ENCODE measurements at places on chromosomes 7 and 10.

GRCh38 chr10:8069108-8069507 lies 14.6 kb downstream of the GATA3 start:
- DNase-seq = no peak

GRCh38 chr7:93758631-93759030 lies 131.9 kb downstream of the TFPI2 start:
- no peak for DNase-seq

GRCh38 chr10:29322918-29323317 lies 34.0 kb downstream of the LYZL1 start:
- DNase-seq = no peak

DNA sequence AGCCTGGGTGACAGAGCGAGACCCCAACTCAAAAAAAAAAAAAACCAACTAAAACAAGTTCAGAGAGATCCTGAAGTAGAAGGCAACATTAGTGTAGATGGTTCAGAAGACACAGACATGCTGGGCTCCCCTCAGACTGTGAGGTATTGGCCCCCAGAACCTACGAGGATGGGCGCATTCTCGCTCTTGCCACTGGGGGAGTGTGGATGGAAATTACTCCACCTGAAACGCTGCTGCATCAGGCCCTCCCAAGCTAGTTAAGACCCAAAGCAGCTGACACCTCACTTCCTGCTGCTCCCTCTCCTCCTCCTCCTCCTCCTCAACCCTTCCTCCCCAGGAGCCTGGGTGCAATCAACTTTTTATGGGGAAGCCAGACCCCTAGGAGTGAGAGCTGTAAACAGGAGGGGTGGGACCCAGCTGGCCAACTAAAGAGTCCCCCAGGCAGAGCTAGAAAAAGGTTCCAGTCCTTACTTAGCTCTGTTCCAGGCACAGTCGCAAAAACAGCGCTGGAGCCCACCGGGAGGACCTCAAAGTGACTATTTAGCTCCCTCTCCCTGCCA lies 7.4 kb downstream of the SH3PXD2A start:
- no peak for DNase-seq

- DNase-seq = no peak
Observed at GRCh38 chr7:31432176-31432575, 81.7 kb upstream of the ITPRID1 start.

- no peak for DNase-seq
Observed at GRCh38 chr10:26357203-26357602, 80.9 kb upstream of the APBB1IP start.

DNA sequence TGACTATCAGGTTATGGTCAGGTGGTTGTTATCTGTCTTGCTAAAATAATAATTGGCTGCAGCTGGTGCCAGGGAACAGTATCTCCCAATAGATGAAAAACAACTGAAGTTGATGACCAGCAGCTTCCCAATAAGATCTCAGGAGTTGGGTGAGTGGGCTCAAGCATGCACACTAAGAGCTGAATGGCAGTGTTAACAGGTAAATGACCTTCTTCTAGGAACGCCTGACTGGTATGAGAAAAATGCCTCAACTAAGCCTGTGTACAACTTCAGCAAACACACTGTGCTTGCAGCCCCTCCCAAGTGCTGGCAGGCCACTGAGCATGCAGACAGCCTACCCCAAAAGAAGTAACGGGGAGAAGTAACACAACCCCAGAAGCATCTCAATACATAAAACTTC lies 636.9 kb downstream of the ACTR3B start:
- DNase-seq = no peak

DNA sequence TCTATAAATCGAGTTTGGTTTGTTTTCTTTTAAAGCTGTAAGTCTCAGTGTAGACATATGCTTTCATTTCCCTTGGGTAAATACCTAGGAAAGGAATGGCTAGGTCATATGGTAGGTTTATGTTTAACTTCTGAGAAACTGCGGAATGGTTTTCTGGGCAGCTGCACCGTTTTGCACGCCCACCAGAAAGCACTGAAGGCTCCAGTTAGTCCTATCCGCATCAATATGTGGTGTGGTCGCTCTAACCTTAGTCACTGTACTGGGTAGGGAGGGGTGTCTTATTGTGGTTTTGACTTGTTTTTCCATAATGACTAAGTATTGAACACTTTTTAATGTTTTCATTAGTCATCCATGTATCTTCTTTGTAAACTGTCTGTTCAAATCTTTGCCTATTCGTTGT lies 279.5 kb upstream of the AKR1E2 start:
- no peak for DNase-seq

- DNase-seq = no peak
Observed at GRCh38 chr10:19133992-19134391, 85.4 kb downstream of the MALRD1 start.
